Lung (tissue), 17 donors: ENCODE measurements at places on chromosomes 6 and 20. TPM values are rescaled to one million over a fixed set of nuclear protein-coding genes. Genes with fewer than 3 reads are reported as not detected.

Gene MYB
- 7.6 TPM for total RNA-seq

Gene SRC
- total RNA-seq, result 57.8 TPM

Gene BEND3
- 3.5 TPM for total RNA-seq

Gene MAP7
- total RNA-seq, result 15.0 TPM

Gene DACT2
- 2.6 TPM for total RNA-seq

Gene FAM184A
- total RNA-seq, result 18.7 TPM

Gene HLA-DRB1
- 471 TPM for total RNA-seq
